ENCODE measurements at places on chromosomes 4 and X. TPM values are rescaled to one million over a fixed set of nuclear protein-coding genes. Genes with fewer than 3 reads are reported as not detected.

- no peak overlapping the region for H3K27ac ChIP-seq
- DNase-seq, result no peak
- H3K4me1 ChIP-seq, result no peaks in the 10 kb centered on the region
- H3K36me3 ChIP-seq, result no peaks in the 10 kb centered on the region
Measured at GRCh38 chr4:78613522-78614321, 62.2 kb downstream of the ANXA3 start.

DNA sequence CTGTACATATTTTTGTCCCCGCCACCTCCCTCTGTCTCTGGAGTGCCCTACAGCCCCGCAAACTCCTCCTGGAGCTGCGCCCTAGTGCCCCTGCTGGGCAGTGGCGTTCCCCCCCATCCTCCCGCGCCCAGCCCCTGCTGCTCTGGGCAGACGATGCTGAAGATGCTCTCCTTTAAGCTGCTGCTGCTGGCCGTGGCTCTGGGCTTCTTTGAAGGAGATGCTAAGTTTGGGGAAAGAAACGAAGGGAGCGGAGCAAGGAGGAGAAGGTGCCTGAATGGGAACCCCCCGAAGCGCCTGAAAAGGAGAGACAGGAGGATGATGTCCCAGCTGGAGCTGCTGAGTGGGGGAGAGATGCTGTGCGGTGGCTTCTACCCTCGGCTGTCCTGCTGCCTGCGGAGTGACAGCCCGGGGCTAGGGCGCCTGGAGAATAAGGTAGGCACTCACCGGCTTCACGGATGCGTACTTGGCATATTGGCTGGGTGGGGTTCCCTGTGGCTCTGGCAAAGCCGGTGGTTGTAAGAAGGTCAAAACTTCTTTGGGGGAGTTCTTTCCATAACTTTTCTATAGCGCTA, 653 bp downstream of the HHIP start:
- peaks cover 13% of the 10 kb centered on the region for H3K27me3 ChIP-seq
- H3K27ac ChIP-seq, result no peak overlapping the region
- no peak for DNase-seq
- peaks cover 14% of the 10 kb centered on the region for H3K4me1 ChIP-seq
- peak overlapping the region; percentile 50 for H3K4me3 ChIP-seq
- no peaks in the 10 kb centered on the region for H3K36me3 ChIP-seq

DNA sequence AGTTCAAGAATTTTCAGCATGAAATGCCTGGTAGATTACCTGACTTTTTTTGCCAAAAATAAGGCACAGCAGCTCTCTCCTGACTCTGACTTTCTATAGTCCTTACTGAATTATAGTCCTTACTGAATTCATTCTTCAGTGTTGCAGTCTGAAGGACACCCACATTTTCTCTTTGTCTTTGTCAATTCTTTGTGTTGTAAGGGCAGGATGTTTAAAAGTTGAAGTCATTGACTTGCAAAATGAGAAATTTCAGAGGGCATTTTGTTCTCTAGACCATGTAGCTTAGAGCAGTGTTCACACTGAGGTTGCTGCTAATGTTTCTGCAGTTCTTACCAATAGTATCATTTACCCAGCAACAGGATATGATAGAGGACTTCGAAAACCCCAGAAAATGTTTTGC, 168.0 kb downstream of the SOWAHB start:
- no peak for DNase-seq
- no peaks in the 10 kb centered on the region for H3K4me1 ChIP-seq
- no peak overlapping the region for H3K4me3 ChIP-seq
- no peaks in the 10 kb centered on the region for H3K27me3 ChIP-seq

DNA sequence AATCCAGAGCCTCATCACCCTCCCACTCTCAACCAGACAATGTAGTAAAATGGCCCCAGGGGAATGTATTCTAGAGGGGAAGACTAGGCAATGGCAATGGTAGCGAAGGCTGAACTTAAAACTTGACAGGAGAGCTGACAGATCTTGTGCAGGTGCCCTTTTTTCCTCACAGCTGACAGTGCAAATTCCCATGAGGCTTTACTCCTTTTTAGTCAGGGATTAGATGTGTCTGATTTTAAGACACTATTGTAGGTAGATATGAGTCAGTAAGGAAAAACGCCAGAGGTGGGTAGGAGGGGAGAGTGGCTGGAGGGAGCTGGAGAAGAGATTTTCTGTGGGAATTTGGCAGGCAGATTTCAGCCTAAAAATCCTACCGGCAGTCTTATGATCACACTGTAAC, 10.7 kb downstream of the CAPN6 start:
- DNase-seq, result no peak
- H3K4me3 ChIP-seq, result no peak overlapping the region
- H3K27me3 ChIP-seq, result no peaks in the 10 kb centered on the region
- no peaks in the 10 kb centered on the region for H3K36me3 ChIP-seq
- H3K27ac ChIP-seq, result no peak overlapping the region

- no peak within 1 kb of the TSS for H3K4me3 ChIP-seq
- no peaks in the 10 kb centered on the region for H3K27me3 ChIP-seq
- H3K4me1 ChIP-seq, result no peaks in the 10 kb centered on the region
- no peak within 1 kb of the TSS for H3K27ac ChIP-seq
- no peaks in the 10 kb centered on the region for H3K36me3 ChIP-seq
- DNase-seq, result no peak
Measured at GRCh38 chr4:41981456-41981855, at the start of gene DCAF4L1. Gene DCAF4L1 (plus strand): TSS chr4:41981756. CDS start chr4:41981793, 37 bp downstream.

- no peak for DNase-seq
- H3K4me1 ChIP-seq, result no peaks in the 10 kb centered on the region
- H3K4me3 ChIP-seq, result no peak overlapping the region
- H3K27me3 ChIP-seq, result peaks cover 27% of the 10 kb centered on the region
- H3K36me3 ChIP-seq, result no peaks in the 10 kb centered on the region
- no peak overlapping the region for H3K27ac ChIP-seq
Measured at GRCh38 chr4:116925900-116926457, 159.4 kb downstream of the TRAM1L1 start.

DNA sequence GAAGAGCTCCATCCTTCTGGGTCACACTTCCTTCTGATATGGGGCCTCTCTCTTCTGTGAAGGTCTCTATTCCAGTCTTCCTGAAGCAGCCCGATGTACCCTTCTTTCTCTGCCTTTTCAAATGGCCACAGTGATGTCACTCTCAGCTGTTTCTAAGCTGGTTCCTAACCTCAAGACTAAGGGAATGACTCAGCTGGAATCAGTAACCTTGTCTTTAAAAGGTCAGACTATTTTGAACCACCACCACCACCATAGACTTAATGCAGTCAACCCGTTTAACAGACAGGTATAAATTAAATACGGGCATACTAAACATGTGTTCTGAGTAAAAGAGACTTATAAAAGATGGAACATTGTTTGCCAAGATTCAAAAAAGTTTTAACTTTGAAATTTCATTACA, 121.0 kb downstream of the PPA2 start:
- DNase-seq, result no peak
- H3K4me1 ChIP-seq, result no peaks in the 10 kb centered on the region
- H3K27ac ChIP-seq, result no peak overlapping the region
- no peaks in the 10 kb centered on the region for H3K36me3 ChIP-seq

ADGRL3 gene
- 0.19 TPM for total RNA-seq

- no peaks in the 10 kb centered on the region for H3K36me3 ChIP-seq
- no peaks in the 10 kb centered on the region for H3K4me1 ChIP-seq
- H3K27ac ChIP-seq, result no peak overlapping the region
- H3K4me3 ChIP-seq, result no peak overlapping the region
- DNase-seq, result no peak
Measured at GRCh38 chrX:115958687-115959359, 211.7 kb upstream of the AGTR2 start.

DNA sequence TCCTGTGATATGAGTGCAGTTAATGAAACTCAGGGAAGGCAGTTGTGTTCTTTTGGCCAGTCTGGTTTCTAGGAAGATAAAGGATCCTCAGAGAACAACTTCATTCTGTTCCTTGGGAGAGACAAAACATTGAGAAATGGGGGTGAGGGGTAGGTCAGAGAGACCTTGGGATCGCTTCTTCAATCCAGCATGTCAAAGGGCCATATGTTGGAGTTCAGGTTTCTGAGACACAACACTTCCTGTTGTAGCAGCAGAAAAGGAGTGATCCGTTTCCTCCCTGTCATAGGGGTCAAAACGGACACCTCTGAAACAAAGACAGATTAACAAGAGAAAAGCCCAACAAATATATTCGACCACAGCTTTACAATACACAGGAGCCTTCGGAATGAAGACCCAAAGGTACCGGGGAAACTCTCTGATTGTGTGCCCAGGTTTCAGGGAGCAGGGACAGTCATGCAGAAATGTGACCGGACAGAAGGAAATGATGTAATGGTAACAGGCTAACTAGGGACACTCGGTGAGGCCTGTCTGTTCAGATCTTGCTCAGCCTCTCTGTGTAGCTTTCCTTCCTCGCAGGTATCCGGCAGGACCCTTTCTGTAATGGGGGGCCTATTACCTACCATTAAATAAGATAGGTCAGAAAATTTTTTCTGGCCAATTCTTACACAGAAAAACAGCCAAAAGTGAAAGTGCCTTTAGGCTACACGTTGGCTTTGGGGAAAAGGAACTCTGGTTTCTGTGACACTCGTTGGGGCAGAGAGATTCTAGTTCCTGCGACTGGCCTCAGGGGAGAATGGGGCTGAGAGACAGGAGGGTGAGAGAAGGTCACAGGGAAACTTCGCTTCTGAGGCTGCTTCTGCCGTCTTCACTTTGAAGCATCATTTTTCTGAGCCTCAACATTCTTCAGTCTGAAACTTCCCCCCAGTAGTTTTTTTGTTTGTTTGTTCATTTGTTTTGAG, 103.3 kb upstream of the TLR3 start:
- H3K36me3 ChIP-seq, result no peaks in the 10 kb centered on the region
- H3K4me1 ChIP-seq, result no peaks in the 10 kb centered on the region
- DNase-seq, result no peak
- no peak overlapping the region for H3K4me3 ChIP-seq
- no peaks in the 10 kb centered on the region for H3K27me3 ChIP-seq

DNA sequence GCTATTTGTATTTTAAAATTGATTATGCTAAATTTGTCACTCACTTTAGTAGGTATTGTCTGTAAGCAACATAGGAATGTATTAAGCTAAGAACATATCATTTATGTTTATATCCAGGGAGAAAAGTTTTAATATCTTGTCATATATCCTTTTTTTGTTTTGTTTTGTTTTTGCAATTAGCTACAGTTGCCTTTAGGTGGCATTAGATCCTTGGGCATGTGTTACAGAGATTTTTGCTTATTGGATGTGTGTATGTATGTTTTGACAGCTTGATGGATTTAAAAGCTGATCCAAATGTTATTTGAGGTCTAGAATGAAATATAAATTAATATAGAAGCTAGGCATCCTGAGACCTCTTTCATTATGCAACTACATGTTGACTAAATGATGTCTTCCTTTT, 36.1 kb upstream of the OTUD4 start:
- H3K27ac ChIP-seq, result no peak overlapping the region
- H3K36me3 ChIP-seq, result no peaks in the 10 kb centered on the region
- H3K27me3 ChIP-seq, result no peaks in the 10 kb centered on the region
- no peak overlapping the region for H3K4me3 ChIP-seq
- no peak for DNase-seq

DNA sequence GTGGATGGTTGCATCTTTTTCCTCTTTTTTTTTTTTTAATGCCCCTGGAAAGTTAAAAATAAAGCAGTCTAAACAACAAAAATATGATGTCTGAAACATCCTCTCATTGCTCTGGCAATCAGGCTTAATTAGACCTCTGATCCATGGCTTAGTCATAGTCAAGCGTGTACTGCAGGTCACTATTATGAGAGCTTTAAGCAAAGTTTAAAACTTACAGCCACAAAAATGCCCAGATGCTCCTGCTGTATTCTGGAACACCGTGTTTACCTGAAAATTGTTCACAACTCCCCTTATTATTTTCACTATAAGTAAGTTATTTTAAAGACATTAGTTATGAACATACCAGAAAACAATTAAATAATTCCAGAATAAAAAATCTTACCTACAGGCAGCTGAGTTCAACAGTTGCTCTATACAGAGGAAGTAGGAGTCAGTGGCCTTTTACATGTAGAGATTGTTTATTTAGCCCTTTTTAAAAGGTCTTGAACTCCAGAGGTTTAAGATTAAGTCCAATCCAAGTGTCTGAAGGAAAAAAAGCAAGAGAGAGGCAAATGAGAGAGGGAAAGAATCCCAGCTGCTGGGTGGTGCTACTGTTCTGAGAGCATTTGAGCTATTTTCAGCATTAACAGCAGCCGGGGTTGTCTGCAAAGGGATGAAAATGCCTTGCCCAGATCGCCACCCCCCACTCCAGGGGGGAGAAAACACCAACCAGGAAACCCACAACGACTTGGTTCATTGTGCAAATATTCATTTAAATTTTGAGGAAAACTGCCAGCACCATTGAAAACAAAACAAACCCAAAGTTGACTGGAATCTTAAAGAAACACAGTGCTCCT, 36.9 kb downstream of the SORBS2 start:
- peaks cover 13% of the 10 kb centered on the region for H3K4me1 ChIP-seq
- no peaks in the 10 kb centered on the region for H3K27me3 ChIP-seq
- H3K4me3 ChIP-seq, result no peak overlapping the region
- H3K27ac ChIP-seq, result peak overlapping the region; percentile 77
- no peaks in the 10 kb centered on the region for H3K36me3 ChIP-seq

RADX gene
- 0.91 TPM for total RNA-seq

FAM53A gene
- 2.5 TPM for total RNA-seq

- H3K4me1 ChIP-seq, result peaks cover 9% of the 10 kb centered on the region
- no peaks in the 10 kb centered on the region for H3K27me3 ChIP-seq
- H3K27ac ChIP-seq, result peak within 1 kb of the TSS; percentile 94
- DNase-seq, result peak; percentile 63
Measured at GRCh38 chrX:154547245-154548027, at the start of gene IKBKG. Gene IKBKG (plus strand): TSS chrX:154547620. CDS start chrX:154552003, 4,383 bp downstream.

NDP gene
- not detected for total RNA-seq

DNA sequence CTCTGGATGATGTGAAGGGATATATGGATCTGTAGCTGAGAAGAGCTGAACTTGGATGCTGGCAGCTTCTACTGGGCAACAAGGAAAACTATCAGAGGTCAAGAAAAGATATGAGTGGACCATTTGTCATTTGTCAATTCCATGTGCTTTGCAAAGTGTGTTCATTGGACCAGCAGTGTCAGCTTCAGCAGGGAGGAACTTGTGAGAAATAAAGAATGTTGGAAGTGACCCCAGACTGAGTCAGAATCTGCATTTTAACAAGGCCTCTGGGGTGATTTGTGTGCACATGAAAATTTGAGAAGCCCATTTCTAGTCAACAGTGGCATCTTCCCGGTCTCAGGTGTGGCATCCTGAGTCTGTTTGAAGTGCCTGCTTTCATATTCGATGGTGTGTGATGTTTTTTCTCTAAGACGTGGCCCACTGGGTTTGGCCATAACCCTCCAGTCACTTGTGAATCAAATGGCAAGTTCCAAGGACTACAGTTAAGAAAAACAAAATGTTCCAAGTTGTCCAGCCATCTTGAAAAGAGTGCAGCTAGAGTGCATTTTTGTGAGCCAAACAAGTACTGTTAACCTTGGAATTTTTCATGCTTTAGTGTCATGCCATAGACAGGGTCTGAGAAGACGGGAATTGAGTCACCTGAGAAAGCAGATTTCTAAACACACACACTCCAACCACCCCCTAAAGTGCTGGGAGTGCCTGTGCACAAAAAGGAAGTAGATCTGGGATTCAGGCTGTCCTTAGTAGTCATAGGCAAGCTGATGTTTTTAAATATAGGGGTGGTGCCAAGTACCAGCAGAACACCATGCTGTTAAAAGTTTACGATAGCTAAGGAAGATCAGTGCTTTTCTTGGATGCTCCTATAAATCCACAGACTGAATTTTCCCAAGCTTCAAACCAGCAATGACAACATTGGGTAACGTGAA, 26.4 kb downstream of the GPM6B start:
- no peaks in the 10 kb centered on the region for H3K27me3 ChIP-seq
- no peaks in the 10 kb centered on the region for H3K4me1 ChIP-seq
- no peaks in the 10 kb centered on the region for H3K36me3 ChIP-seq
- peak overlapping the region; percentile 29 for H3K27ac ChIP-seq
- DNase-seq, result no peak

GRCh38 chrX:71107762-71108360, 1.3 kb upstream of the CXorf65 start:
- no peaks in the 10 kb centered on the region for H3K36me3 ChIP-seq
- DNase-seq, result no peak
- H3K27ac ChIP-seq, result no peak overlapping the region
- H3K27me3 ChIP-seq, result no peaks in the 10 kb centered on the region
- no peak overlapping the region for H3K4me3 ChIP-seq
